AG04449 (cell line): ENCODE measurements at places on chromosomes 6 and 20.

DNA sequence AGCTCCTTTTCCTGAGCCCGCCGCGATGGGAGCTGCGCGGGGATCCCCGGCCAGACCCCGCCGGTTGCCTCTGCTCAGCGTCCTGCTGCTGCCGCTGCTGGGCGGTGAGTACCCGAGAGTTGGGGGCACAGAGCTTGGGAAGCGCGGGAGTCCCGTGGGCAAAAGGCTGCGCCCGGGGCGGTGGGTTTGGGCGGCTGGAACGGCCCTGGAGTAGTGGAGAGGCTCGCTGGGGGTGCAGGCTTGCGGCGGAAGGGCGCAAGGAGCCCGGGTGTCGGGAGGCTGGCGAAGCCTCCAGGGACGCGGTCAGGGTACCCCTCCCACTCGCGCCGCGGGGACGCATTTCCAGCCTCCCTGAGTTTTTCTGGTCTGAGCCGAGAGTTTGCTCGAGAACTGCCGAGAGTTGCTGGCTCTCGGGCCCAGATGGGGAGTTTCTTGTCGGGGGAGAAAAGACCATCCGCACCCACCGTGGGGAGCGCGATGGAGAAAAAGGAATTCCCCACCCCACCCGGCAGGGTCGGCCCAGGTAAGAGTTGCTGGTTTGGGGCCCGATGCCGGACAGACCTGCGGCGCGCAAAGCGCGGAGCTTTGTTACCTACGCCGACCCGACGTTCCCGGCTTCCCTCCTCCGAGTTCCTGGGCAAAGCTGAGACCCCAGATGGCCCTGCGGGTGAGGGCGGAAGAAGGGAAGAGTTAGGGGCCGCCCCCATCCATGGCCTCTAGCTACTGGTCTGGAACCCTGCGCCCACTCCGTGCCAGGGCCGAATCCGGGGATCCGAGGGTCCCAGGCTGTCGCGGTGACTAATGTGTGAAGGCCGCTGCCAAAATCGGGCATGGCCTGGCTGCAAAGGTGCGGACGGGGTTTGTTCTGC lies 584 bp downstream of the PTK7 start:
- no peak for DNase-seq

- no peak for DNase-seq
These were observed 50.4 kb downstream of the UNC5CL start for GRCh38 chr6:40988634-40989033.

GRCh38 chr6:50288881-50289280 lies 239.2 kb upstream of the DEFB112 start:
- no peak for DNase-seq

GRCh38 chr20:49460916-49461315 lies 21.6 kb downstream of the KCNB1 start:
- DNase-seq: no peak

DNA sequence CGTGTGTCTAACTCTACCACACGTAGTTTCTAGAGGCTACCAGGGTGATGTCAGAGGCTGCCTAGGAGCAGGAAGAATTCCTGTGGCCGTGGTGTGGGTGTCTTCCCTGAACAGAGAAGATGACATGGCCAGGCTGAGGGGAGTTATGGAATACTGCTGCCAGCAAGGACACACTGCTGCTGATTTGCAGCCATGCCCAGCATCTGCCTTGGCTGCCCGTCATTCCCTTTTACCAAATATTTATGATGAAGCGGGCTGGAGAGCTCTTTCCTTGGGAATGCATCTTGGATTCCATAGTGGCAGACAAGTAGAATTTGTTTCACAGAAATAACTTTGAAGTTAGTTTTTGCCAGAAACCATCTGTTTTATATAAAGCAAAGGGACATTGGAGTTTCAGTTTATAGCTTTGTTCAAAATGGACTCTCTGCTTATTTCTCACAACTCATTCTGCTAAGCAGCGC lies 80.8 kb upstream of the VSTM2L start:
- DNase-seq: peak; percentile 87

GRCh38 chr20:54648421-54649142 lies 173.2 kb downstream of the DOK5 start:
- no peak for DNase-seq

DNA sequence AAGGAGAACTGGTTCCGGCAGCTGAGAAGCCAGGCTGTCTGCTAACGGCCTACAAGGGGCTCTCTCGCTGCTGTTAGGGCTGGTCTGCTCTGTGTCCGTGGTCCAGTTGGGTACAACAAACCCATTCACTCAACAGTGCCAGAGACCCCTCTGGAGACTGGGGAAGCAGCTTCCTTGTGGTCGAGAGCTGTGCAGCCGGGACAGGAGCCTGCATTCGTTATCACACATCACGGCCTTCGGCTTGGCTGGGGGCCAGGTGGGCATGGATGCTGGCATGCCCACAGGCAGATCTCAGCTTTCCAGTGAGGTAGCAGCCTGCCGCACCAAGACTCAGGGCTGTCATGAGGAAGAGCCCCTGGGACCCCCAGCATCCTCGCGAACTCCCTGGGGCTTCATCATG lies 124.7 kb downstream of the PREX1 start:
- no peak for DNase-seq

DNA sequence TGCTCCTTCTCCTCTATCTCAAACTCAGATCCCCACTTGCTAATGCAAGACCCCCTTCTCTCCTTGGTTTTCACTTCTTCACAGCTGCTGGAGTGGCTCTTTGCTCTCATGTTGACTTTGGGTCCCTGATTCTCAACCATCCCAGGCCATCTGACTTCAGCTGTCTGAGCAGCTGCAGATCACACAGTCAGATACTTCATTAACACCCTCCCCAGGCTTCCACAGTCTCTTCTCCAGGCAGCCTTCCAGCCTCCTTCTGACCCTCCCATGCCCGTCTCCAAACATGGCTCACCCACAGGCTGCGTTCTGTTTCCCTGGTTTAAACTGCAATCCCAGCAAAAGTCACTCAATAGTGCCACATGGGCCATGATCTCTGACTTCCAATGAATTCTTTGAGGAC lies 65.4 kb downstream of the HIVEP2 start:
- no peak for DNase-seq

- no peak for DNase-seq
These were observed 206.3 kb downstream of the PREX1 start for GRCh38 chr20:48621376-48622078.

DNA sequence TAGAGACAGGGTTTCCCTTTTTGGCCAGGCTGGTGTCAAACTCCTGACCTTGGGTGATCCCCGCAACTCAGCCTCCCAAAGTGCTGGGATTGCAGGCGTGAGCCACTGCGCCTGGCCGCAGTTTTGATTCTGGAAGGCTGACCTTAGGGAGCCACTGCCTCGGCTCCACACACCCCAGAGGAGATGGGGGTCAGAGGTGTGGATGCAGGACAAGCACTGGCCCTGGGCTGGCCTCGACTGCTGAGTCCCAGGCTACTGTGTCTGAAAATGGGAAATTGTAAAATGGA lies 1.5 kb downstream of the ZBP1 start:
- DNase-seq: no peak

DNA sequence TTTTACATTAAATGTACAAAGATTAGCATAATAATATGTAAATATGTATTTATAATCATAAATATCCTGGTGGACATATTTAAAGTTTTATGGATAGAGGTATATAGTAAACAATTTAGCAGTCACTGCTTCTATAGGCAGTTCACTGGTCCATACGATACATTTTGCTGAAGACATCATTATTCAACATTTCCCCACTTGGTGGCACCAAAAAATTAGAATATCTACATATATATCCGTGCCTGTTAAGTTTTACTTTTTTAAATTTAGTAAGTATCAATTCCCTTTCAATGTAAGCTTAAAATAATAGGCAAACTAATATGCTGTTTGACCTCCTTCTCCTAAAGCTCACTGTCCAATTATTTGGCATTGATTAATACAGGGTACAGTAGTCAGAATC lies 64.2 kb downstream of the LMBRD1 start:
- DNase-seq: no peak

GRCh38 chr20:12077875-12078274 lies 160.2 kb downstream of the BTBD3 start:
- DNase-seq: no peak

GRCh38 chr6:52146851-52147445 lies 39.2 kb upstream of the IL17A start:
- DNase-seq: no peak

DNA sequence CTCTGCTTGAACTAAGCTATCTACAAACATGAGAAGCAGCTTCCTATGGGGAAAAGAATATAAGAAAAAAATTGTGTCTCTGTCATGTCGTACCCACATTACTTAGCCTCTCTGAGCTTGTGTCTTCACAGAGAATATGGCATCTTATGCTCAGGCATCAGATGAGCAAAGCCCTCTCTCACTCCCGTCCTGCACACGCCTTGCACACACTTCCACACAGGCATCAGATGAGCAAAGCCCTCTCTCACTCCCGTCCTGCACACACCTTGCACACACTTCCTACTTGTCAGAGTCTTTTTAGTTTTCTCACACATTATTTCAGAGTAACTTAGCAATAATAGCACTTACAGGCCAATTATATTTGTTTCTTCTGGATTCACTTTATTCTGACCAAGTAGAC lies 79.0 kb upstream of the DUSP22 start:
- no peak for DNase-seq

- no peak for DNase-seq
These were observed 92.4 kb downstream of the COL12A1 start for GRCh38 chr6:75113446-75113845.

GRCh38 chr6:37705239-37706051 lies 7.8 kb upstream of the MDGA1 start:
- DNase-seq: no peak

DNA sequence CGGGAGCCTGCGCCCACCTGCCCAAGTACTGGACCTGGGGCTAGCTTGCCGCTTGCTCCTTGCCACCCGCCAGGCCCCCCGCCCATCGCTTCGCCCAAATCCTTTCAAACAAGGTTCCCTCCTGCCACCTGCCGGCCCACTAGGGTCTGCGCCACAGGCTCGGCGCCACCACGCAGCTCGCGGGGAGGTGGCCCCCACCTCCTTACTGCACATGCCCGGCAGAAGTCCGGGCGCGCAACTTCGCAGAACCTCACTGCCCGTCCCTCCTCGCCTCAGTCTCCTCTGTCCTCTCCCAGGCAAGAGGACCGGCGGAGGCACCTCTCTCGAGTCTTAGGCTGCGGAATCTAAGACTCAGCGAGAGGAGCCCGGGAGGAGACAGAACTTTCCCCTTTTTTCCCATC lies 11.2 kb downstream of the GNAS-AS1 start:
- no peak for DNase-seq

DNA sequence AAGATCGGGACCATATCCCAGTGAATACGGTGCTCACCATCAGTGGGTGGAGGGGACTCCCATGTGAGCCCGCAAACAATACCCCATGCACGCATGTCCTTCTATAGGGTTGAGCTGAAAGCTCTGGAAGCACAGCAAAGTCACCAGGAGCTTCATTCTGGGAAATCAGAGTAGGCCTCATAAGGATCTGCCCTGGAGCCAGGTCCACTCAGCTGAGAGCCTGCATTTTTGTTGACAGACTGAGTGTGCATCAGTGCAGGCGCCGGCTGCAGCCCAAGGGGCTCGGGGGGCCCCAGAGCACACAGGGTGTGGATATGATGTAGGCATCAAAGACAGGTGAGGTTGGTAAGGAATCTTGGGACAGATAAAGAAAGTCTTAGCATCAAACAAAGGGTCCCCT lies 79.8 kb upstream of the CD93 start:
- no peak for DNase-seq
